BJ (cell line): ENCODE measurements at places on chromosomes 6 and 20.

GRCh38 chr6:118017301-118017848 lies 110.3 kb downstream of the SLC35F1 start:
- DNase-seq = no peak

DNA sequence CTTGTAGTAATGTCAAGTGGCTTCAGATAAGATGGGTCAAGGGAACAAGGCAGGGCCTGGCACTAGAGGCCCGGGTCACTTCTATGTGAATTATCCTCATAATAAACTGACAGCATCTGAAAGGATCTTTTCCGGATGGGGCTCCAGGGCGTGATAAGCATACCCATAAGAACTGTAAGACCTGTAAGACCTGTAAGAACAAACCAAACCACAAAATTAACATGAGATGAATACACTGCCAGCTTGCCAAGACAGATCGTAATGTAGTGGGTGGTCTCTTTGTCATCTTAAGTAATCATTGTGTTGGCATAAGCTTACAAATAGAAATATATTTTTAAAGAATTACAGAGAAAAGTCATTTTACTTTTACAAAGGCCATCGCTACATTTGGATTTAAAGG lies 334.9 kb downstream of the RFPL4B start:
- DNase-seq = no peak

GRCh38 chr6:46930331-46930730 lies 8.6 kb upstream of the ADGRF5 start:
- no peak for DNase-seq

GRCh38 chr6:22155551-22155950 lies 141.3 kb downstream of the PRL start:
- DNase-seq = no peak

DNA sequence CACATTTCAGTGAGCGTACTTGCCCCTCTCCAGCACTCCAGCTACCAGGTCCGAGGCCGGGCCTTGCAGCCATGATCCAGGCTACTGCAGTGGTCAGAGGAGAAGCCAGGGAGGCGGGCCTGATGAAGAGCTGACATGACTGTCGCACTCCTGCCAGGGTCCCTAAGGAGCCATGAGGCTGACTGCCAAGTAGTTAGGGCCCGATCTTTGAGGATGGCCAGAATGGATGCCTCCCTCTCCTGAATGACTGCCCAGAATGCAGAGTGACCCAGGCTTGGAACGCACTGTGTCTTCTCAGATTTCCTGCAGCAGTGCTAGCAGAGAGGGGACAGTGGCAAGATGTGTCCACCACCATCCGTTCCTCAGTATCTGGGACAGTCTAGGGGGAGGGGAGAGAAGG lies 24.7 kb upstream of the LRFN2 start:
- DNase-seq = no peak

DNA sequence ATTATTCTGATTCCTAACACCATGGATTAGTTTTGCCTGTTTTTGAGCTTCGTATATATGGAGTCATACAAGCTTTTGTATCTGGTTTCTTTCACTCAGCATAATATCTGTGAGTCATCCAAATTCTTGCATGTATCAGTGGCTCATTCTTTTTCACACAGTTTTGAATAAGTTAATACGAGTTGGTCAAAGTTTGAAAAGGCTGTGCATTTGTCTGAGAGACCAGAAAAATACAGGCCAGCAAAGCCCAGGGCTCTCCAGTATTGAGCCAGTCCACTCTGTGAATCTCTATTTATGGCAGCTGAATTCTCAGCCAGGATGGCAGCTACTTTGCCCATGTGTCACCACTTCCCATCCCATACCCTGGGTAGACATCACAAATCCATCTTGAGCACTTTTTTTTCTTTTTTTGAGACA lies 7.2 kb upstream of the CHMP4B start:
- peak; percentile 19 for DNase-seq

- no peak for DNase-seq
These were observed 67.9 kb upstream of the HMGN3 start for GRCh38 chr6:79302341-79302740.

- no peak for DNase-seq
These were observed 5.3 kb downstream of the PHIP start for GRCh38 chr6:79072640-79073181.

GRCh38 chr20:17594443-17594842 lies 24.6 kb downstream of the DSTN start:
- no peak for DNase-seq

DNA sequence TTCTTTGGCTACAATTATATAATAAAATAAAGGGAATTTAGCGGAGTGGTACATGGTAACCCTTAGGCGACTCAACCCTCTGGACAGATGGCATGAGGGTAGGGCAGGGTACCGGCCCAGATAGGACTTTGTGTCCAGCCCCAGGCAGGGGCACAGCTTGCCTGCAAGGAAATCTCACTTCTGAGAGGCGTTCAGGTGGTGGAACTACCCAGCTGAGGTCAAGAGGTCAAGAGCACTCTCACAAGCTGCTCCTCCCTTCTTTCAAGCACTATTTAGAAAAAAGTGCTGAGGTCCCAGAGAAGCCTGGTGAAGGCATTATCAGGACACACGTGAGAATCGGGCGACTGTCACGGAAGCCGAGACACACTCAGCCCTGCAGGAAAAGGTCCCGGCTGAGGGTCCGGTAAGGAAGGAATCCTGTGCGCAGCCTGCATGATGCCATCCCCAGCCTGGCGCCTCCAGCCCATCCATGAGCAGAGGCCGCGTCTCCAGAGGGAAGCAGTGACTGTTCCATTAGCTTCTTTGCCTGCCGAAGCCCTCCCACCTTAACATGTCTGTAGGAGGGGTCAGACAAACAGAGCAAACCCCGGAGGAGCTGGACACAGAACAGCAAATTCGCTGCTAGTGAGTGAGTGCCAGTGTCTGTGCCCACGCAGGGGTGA lies 54.8 kb downstream of the WDR27 start:
- DNase-seq = no peak

- DNase-seq = no peak
These were observed 982 bp downstream of the DNAJC5 start for GRCh38 chr20:63895952-63896263.

- DNase-seq = no peak
These were observed 47.8 kb downstream of the ATP9A start for GRCh38 chr20:51720384-51720783.

DNA sequence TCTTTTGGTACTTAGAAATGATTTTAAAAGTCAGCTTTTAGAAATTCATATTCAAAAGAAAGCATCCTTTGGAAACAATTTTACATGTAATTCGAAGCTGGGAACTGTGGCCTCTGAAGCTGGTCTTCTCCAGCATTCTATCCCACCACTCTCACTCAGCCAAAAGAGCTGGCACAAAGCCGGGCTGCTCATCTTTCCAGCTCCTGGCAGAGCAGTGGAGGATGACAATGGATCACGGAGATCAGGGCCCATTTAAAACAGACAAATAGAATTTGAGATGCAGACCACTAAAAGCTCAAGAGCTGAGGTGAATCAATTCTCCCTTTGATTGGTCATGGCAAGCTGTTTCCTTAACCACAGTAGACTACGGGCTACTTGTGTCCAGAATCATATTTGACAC lies 60.6 kb downstream of the OTOR start:
- no peak for DNase-seq

DNA sequence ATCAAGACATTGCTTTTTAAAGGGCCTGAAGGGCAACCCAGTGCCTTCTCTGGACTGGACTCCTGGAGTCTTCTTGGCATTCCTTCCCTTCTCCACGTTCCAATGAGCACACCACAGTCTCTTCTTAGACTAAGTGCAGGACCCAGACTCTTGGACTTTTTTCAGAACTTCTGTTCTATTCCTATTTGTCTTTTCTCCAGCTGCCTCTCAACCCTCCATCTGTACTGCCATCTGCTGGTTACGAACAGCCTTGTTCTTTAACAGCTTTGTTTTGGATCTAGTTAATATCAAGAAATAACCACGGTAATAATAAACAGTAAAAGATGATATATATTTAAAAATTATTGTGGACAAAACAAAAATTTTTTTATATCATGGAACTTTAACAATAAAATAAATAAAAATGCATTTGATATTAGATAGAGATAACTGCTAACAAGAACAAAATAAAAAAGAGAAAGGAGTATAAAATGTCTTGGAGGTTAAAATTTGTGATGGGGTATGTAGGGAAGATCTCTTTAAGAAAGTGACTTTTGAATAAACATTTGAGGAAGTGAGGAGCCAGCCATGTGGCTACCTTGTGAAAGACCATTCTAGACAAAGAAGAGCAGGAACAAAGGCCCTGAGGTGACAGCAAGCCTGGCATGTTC lies 105.1 kb upstream of the HCRTR2 start:
- no peak for DNase-seq

DNA sequence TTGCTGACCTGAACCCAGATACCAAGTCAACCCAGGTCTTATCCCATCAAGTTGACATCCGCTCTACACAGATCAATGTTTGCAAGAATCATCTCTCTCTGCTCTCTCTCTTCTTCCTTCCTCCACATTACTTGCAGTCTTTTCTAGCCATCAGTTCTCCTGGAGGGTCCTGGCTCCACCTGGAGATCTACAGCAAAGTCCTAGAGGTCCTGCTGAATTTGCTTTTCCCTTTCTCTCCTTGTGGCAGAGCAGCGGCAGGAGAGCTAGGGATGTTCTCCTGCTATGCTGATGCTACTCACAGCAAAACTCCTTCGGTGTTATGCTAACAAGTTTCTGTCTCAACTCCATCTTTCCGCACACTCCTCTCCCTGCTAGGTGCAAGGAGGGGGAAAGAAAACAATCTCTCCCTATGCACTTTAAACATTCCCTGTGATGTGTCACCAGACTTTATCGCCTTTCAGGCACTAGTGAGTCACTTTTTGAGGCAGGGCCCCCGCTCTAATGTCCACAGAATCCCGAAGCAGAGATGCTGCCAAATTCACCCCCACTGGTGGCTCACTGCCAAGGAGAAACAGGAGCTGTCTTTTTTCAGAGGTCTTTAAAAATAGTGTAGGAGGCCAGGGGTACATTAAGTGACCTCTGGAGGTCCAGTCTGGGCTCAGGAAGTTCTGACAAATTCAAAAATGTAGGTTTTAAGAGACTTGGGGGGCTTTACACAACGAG lies 62.6 kb downstream of the FAM50B start:
- DNase-seq = peak; percentile 56

DNA sequence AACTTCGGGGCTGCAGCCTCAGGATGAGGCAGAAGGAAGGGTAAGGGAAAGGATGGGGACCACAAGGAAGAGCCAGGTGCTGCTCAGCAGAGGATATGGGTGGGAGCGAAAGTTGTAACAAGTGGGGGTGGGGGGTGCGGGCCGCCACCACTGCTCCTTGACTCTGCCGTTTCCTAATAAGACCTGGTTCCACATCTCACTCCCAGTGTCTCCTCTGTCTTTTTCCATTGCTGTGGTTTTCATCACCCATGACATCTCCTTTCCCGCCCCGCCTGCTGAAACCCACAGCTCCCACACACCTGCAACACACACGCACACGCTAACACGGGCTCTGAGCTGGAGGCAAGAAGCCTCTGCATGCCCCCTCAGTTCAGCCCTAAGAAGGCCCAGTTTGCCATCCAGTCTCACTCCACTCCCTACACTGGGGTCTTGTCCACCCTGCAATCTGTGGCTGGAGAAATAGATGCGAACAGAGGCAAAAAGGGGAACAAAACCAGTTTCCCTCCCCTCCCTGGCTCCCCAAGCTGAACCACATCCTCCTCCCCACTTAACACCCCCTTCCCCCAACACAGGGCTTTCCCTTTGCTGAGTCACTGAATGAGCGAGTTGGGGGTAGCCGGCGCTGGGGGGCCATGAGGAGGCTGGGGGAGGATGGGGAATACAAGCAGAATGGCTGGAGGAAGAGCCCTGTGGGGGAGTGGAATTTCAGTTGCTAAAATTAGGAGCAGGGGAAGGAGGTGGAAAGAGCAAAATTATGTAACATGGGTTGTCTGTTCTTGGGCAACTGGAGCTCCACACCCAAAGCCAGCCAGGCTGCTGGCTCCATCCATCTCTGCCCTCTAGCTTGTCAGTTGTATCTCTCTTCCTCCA lies 11.5 kb downstream of the NFKBIL1 start:
- no peak for DNase-seq

DNA sequence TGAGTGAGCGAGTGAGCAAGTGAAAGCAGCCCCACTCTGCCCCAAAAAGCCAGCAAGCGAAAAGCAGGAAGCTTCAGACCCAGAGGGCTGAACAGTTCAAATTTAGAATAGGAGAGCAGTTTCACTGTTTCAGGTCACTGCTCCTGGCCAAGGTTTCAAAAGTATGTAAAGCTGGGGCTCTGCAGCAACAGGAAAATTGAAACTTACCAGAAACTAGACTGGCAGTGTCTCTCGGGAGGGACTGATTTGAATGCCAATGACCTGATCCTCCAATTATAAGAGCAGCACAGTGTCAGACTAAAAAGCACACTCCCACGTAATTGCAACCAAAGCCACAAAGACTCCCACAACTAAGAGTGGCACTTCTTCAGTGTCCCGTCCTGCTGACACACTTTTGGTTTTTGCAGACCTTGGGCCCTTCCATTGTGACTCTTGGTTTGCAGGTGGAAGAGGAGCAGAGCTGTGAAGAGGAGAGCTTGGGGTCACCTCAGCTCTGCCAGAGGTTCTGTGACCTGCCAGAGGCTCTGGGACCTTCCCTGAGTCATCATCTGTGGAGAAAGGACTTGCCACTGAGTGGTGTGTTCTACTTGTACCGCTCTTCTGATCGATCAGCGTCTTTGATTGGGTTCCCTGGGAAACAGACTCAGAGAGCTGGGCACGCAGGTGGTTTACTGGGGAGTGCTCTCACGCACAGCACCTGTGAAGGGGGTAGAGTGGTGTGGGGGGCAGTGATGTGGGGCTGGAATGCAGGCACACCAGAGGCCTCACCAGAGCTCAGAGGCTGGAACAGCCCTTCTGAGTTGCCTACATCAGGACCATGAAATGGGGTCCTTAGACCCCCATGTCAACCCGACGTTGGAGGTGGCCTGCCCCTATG lies 52.7 kb upstream of the PTGIS start:
- no peak for DNase-seq

DNA sequence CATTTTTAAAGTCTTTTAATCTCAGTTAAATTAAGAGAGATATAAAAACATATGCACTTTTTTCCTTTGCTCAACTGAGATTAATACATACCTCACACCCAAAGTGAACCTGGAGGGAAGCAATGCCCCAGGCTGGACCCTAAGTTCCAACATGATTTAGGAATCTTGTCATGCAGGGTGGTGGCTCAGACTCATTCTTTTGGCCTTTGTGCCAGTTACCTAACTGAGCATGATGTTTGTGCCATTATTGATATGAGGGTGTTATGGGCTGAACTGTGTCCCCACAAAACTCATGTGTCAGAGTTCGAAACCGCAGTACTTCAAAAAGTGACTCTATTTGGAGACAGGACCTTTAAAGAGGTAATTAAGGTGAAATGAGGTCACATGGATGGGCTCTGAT lies 188.0 kb downstream of the ARHGAP18 start:
- no peak for DNase-seq

- no peak for DNase-seq
These were observed 41.2 kb downstream of the TMEM200A start for GRCh38 chr6:130407032-130407431.
